Gastroesophageal sphincter (tissue), 4 donors: ENCODE measurements at places on chromosomes 6 and 20.

DNA sequence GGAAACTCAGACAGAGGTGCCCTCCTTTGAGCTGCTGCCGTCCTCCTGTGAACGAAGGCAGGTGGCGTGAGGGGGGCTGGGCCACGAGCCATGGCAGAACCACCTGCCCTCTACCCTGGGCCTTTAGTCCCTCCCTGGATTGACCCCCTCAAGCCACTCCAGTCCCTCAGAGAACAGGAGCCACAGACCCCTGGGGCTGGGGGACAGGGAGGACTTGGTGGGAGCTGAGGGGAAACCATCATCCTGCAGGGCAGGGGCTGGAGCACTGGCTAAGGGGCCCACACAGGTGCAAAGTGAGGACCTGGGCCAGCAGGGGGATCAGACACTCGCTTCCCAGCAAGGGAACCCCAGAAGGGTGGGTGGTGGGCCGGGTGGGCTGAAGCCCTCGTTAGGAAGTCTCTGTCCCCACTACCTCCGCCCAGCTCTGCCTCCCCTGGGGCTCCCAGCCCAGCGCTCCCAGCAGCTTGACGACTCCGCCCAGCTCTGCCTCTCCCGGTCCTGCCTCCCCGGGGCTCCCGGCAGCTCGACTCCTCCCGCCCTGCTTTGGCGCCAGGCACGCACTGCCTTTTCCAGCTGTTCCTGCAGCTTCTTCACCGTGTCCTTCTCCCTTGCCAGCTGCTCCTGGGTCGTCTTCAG, 44.4 kb downstream of the DSTN start:
- peak; percentile 70 for ATAC-seq

DNA sequence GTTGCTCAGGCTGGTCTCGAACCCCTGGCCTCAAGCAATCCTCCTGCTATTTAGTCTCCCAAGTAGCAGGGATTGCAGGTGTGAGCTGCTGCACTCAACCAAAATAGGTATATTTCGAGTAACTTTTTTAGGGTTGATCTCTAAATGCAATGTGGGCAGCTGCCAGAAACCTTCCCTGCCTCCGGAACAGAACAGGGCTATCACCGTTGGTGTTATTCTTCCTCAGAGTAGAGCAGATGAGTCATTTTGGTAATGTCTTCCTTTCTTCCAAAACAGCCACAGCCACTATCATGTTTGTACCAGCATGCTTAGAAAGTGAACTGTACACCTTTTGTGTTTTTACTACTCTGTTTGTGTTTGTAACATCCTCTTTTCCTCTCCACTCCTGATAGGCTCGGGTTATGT, 44.1 kb downstream of the SNX9 start:
- ATAC-seq = peak; percentile 28

- ATAC-seq = no peak
Measured at GRCh38 chr6:129022011-129022553, 139.1 kb downstream of the LAMA2 start.

DNA sequence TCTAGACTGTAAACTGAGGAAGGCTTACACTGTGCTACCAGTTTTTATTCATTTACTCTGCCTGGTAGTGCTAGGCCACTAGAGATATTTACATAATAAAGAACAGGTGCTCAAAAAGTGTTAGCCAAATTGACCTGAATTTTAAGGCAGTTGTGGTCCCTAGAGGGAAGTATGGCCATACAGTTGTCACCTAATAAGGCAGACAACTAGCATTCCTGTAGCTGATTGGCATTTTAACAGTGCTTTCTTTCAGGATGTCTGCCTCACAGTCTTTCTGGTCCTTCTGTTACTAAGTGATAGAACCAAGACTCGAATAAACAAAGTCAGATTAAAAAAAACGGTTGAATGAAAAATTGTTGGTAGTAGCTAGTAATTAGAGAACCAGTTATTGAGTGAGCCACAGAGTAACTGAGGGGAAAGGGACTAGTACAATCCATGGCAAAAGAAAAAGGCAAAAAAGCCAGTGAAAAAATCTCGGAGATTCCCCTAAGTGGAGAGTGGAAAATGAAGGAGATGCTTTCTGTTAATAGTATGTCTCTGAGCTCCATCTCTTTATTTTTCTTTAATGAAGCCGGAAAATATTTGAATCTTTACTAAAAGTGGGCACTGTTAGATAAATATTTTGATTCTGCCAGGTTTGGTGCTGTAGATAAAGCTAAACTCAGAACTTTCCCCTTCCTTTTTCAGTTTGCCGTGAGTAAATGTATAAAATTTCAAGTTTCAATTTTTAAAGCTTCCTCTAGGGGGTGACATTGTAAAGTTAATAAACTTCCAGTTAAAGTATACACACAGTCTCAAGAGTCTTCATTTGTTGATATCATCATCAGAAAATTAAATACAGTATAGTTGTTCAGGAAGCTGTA, 9.1 kb downstream of the VTA1 start:
- ATAC-seq = no peak

GRCh38 chr20:33707668-33708067, 12.4 kb downstream of the PXMP4 start:
- no peak for ATAC-seq

- peak; percentile 93 for ATAC-seq
Measured at GRCh38 chr6:132919045-132919860, 104.9 kb downstream of the RPS12 start.

DNA sequence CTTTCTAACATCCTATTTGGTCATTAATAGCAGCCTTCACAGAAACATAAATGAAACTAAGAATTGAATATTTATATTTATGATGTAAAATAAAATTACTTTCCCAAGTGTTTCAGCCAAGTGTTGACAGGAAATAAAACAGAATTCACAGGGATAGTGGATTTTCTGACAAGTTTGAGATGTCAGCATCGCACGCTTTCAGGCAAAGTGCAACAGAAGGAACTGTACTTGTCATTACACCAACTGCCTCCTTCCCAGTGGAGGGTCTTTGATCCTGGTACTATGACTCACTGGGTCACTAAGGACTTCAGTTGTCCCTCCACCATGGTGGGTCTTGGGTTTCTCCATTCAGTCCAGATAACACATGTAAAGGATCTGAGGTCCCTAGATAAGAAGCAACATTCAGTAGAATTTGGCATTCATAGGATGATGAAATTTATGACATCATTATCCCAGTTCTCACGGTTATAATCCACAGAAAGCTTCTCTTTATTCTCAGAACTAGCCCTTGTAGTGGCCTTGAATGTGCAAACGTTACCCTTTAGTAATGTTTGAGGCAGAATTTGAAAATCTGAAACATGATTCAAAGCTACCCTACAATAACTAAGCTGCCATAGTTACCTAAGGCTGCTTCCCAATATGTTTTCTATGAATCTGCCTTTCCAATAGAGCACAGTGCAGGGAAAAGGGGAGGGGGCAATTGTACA, 3.8 kb upstream of the TNFAIP3 start:
- ATAC-seq = no peak

DNA sequence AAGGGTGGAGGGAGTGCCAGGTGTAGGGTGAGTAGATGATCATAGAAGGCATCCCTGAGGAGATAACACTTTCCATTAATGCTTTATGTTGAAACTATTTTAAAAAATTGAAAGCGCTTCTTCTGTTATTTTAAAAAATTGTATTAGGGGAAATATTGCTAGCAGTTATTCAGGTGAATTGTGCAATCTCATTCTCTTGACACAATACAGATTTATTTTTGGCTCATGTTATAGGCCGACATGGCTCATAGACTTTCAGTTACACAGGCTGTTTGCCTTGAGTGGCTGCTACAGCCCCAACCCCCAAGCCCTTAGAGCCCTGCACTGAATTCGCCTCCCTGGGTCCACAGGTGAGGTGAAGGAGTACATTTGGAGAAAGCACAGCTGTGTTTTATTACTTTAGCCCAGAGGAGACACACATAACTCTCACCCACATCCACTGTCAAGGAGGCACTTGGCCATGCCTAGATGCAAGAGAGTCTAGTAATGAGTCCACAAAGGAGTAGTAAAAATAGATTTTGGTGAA, 228.2 kb downstream of the RFPL4B start:
- ATAC-seq = no peak

GRCh38 chr20:64025826-64026412, 10.1 kb upstream of the C20orf204 start:
- no peak for ATAC-seq

- ATAC-seq = no peak
Measured at GRCh38 chr6:73050706-73051105, 174.6 kb downstream of the KHDC1L start.

DNA sequence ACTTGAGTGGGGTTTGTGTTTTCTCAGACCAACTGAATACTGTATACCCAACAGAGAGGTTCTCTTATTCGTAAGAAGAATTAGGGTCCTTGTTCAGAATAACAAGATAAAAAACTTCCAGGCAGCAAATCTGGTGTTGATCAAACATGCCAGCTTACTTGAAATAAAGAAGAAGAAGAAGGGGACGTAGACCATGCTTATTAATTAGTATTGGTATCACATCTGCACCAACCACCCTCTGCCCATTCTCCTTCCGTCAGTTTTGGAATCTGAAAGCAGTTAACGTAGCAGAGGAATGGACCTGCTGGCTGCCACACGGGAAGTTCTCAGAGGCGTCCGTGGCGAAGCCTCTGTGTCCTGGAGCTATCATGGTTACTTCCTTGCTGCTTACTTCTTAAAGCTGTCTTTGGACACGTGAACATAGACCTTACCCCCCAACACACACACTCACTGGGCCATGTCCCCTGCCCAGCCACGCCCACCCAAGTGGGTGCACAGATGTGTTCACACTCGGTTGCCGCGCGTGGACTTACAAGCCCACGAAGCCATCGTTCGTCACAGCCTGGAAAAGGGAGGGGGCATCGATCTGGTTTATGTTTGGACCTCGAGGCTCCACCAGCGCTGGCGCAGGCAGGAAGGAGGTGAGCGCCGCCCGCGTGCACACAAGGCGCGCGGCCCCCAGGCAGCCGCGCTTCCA, 4.1 kb upstream of the DLL1 start:
- no peak for ATAC-seq

DNA sequence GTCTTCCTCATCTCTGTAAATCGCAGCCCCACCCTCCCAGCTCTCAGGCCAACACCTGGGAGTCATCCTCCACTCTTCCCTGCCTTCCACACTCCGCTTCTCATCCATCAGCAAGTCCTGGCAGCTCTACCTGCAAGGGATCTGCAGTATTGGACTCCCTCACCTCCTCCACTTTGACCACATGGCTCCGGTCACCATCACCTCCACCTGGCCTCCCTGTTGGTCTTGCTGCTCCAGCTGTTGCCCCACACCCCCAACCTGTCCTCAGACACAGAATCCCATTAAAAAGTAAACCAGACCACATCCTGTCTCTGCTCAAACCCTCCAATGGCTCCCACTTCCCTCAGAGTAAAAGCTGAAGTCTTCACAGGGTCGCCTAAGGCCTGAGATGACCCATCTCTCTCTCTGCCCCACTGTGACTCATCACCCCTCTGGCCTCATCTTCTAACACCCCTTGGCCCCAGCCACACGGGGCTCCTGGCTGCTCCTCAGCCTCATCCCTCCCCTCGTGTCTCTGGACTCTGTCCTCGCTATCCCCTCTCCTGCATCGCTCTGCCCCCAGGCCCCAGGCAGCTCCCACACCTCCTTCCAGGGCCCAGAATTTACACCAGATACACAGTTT, 185.1 kb upstream of the SULF2 start:
- no peak for ATAC-seq

DNA sequence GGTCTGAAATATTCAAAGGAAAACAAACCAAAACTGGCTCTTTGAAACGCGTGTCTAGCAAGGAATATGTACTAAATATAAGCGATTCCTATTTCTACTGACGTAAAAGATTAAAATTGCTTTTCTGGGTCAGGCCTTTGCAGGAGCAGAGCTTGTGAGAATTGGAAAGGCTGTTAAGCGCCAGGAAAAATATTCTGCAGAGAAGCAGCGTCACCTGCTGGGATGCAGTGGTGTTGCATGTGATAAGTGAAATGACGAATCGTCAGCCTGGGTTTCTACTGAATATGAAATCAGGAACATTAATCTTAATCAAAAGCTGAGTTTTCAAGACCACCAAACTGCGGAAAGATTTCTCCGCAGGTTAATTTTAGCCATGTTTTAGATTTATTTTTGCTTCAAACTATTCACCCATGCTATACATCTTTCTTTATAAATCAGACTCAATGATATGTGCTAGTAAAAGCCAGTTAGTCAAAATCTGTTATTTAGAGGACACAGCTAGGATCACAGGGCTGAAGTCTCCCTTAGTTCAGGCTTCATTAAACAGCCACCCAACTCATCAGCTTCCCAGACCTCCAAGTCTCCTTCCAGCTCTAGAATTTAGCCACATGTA, 67.4 kb downstream of the ALDH8A1 start:
- ATAC-seq = peak; percentile 53

- no peak for ATAC-seq
Measured at GRCh38 chr6:130520221-130520620, 154.4 kb downstream of the TMEM200A start.

DNA sequence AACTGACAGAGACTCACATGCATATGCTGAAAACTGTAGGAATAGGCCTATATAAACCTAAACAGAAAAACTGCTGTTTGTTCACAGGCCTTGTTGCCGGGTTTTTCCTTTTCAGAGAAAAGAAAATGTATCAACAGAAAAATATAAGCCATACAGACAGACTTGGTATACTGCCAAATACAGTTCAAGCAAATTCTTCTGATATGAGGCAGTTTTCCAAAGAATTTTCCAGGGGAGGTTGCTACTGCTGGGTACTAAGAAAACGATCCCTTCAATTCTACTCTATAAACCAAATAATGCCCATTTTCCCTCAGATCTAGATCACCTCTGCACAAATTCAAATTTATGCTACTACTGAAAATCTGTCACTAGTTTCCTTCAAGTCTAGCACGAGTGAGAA, 59.4 kb downstream of the ME1 start:
- ATAC-seq = no peak

DNA sequence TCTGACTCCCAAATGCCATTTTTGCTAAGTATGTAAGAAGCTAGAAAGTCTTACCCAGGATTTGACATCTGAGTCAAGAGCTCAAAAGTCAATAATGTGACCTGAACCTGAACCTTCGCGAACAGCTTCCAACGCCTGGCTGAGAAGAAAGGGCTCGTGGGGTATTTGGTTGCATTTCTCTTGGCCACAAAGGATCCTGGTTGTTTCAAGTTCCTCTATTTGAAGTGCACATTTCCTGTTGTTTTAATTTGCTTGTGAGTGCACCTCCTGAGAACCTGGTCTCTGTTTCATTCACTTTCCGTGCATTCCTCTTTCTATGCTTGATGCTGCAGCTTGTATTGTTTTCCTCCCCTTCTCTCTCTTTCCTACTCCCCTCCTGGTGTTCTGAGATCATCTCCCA, 212.5 kb downstream of the FOXA2 start:
- no peak for ATAC-seq

DNA sequence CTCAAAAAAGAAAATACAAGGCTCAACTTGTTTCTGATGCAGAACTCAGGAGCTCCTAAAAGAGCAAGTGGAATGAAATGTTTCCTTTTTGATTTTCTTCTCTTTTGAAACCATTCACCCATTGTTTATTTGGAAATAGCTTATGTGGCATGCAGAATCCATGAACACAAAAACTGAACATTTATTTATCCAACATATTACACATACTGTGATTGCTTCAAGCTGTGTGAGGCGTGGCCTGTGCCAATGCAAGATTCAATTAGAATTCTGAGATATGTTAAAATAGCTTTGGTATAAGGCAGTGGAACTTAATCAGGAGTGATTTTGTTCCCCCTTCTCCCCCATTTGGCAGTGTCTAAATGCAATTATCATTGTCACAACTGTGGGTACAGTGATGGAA, 45.9 kb upstream of the CARMIL1 start:
- ATAC-seq = no peak

GRCh38 chr20:10660661-10661060, 13.1 kb downstream of the JAG1 start:
- ATAC-seq = no peak

- no peak for ATAC-seq
Measured at GRCh38 chr6:63764318-63764916, 128.8 kb downstream of the PHF3 start.
